GM12891 (cell line): ENCODE measurements at places on chromosomes 5 and 9.

GRCh38 chr5:146440353-146440752, 6.8 kb upstream of the TCERG1 start:
- no peak for DNase-seq

GRCh38 chr5:130135506-130135905, 231.2 kb downstream of the CHSY3 start:
- no peak for DNase-seq

- no peak for DNase-seq
Measured at GRCh38 chr5:174401793-174402192, 322.6 kb upstream of the MSX2 start.

GRCh38 chr9:8331507-8332330, 532.1 kb upstream of the DMAC1 start:
- DNase-seq: no peak

DNA sequence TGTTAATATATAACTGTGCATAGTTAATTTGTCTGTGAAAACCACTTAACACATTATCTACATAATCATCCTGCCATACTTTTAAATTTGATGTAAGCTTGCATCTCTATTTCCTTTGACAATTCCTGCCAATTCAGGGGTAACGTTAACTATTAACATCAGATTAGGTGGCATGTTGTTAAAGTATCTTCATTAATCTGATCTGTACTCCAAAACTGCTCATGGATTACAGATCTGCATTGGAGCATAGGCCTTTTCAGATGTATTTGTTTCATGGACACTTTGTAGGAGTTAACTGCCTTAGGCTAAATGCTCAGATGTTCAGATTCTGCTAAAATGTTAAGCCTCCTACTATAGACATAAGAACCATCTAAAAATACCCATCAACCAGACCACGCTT, 3.1 kb downstream of the RPS6 start:
- no peak for DNase-seq

DNA sequence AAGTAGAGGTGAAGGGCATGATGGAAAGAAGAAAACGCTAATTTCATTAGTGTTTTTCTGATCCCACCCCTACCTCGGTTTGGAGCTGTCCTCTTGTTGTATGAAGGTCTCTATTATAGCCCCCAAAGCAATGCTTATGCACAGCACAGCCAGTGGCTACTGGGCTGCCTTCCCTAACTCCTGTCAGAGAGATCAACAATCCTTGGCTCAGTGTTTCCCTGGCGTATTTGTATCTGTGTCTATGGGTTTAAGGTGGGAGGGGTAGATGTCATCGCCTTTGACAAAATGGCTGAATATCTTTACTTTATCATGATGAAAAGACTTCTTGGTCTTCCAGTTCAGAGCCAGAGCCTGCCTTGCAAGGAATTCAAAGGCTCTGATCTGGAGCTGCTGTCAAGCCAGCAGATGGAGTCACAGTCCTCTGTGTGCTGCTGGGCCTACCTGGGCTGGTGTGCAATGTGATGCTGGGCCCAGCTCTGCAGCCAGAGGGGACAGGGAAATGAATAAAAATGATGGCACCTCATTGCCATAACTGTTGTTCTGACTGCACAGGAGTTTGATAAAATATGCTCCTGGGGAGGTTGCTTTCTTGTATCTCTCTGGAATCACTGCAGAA, 20.1 kb upstream of the HSPA9 start:
- DNase-seq: no peak

DNA sequence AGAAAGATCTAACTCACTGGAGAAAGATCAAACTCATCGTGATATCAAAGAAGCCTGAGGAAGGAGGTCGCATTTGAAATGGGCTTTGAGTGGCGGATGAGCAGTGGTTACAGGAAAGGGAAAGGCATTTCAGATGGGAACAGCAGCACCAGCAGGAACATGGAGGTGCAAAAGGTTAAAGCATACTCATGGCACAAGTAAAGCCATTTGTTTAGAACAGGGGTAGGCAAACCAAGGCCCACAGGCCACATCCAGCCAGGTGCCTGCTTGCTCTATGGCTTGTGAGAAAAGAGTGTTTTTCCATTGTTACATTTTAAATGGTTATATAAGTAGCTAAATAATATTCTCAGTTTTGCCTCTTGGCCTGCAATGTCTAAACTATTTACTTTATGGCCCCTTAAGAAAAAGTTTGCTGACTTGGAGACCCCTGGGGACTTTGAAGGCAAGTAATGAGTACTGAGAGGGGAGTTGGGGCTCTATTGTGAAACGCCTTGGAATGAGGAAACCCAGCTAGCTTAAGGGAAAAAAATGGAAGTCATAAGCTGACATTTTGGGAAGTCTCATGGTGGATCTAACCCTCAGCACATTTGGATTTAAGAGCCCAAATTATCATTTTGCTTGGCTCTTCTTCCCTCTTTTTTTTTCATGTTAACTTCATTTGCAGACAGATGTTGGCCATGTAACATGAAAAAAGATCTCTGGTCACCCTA, 211.1 kb downstream of the NR3C1 start:
- DNase-seq: no peak

- no peak for DNase-seq
Measured at GRCh38 chr5:167180906-167181305, 1110.5 kb upstream of the WWC1 start.

DNA sequence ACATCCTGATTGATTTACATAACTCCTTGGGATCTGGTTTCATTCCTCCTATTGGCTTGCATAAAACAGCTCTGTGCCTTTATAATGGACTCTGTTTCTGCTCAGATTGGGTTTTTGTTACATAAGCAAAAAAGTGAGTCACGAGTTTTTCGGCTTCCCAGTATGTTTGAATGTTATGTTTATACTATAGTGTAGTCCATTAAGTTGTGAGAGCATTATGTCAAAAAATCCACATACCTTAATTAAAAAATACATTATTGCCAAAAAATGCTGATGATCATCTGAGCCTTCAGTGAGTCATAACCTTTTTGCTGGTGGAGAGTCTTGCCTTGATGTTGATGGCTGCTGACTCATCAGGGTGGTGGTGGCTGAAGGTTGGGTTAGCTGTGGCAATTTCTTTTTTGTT, 144.6 kb downstream of the CCDC171 start:
- no peak for DNase-seq

- no peak for DNase-seq
Measured at GRCh38 chr5:50744776-50745175, 78.3 kb downstream of the PARP8 start.

GRCh38 chr9:134694714-134695113, 53.1 kb downstream of the COL5A1 start:
- no peak for DNase-seq

DNA sequence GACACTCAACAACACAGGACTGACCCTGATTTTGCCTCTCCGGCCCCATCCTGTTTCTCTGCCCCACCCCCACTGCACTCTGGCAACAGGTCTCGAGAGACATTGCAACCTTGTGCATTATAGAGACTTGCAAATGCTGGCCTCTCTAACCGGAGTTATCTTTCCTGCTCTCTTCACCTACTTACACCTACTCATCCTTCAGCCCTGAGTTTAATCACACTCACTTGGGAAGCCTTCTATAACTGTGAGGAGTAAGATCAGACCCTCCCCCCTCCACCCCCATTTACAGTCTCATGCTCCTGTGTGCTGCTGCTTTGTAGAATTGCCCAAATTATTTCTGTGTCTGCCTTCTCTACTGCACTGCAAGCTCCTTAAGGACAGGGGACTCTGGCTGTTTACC, 42.8 kb downstream of the WWC1 start:
- DNase-seq: no peak

DNA sequence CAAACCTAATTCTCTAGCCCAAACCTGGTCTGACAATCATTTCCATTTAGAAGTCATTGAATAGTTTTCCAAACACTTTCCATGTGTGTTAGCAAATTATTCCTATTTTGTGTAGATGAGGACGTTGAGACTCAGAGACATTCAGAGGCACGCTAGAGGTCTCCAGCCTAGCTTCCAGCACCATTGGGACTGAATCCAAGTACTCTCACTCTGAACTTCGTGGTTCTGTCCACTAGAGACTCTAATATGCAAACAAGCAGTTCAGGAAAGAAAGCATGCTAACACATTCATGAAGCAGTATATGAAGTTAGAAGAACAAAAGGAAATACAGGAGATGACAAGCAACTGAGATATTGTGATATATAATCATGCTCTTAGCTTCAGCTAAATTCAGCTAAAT, 354.8 kb downstream of the NTRK2 start:
- DNase-seq: no peak

GRCh38 chr9:93017621-93018020, 40.9 kb upstream of the SUSD3 start:
- DNase-seq: no peak

DNA sequence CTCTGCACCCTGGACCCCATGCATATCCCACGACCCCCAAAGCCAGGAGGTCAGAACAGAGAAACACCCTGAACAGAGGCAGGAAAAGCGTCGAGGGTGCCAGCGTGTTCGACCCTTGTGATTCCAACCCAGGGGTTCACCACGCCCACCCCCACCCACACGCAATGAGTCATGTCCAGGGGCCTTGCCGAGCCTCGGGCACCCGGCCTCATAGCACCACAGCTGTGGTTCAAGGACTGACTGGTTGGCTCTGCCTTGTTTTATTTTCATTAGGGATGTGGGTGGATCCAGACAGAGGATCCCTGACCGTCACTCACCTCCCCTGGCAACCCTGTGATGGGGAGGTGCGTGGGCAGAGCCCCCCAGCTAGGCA, 9.5 kb upstream of the QSOX2 start:
- no peak for DNase-seq

DNA sequence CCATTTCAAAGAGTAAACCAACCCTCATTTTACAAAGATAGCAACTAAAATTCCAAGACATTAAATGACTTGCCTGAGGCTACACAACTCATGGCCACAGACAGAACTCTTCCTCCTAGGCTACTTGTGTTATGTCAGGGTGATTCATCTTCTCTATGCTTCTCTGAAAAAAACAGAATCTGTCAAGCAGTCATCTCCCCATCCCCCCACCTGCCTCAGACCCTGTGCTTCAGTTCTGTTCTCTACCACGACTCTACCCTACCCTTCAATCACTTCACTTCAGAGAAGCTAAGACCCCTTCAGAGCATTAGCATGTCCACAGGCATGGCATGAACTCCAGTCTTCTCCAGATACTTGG, 277.7 kb upstream of the PTGER4 start:
- no peak for DNase-seq

DNA sequence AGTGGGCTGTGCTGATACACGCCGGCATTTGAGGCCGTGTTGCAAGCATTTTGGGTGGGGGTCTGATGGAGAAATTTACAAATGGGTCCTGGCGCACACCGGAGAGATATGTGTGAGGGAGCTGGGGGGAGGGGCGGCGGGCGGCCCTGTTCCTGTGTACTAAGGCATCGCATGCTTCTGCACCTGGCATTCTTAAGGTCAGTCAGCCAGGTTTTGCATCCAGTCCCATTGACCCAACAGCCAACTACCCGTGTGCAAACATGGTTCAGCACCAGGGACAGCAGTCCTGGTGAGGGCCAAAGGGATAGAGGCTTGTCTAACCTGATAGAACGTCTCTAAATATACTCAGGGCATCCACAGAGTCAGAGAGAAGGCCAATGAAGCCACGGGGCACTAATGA, 839 bp downstream of the GABRG2 start:
- peak; percentile 1 for DNase-seq

DNA sequence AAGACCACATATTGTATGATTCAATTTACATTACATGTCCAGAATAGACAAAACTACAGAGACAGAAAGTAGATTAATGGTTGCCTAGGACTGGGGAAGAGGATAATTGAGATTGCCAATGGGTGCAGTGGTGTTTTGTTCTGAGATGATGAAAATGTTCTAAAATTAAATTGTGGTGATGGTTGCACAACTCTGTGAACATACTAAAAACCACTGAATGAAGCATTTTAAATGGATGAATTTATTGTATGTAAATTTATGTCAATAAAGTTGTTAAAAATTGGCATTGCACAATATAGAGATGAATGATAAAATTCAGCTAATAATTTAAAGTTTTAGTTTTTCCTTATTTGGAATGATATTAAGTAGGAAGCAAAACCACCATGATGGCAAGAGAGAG, 109.5 kb upstream of the NR4A3 start:
- DNase-seq: no peak

DNA sequence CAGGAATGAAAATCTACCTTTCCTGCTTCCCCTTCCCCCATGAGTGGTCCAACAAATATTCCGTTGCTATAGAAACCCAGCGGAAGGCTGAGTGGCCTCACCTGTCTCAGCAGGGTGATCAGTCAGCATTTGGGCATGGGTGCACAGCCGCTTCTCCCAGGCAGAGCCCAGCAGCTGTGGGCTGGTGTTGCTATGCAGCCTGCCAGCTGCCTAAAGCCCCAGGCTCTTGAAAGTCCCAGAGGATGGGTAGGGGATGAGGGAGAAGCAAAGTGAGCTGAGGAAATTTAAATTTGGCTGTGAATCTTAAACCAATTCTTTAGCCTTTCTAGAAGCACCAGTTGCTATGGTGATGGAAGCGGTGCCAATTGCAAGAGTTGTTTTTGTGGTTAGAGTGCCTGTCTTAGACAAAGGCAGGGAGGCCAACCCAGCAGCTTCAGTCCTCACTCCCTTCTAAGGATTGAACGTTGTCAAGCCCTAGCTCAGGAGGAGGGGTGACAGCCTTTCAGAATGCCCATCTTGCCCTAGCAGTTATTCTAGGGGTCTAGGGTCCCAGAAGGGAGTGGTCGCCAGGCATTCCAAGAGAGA, 151.5 kb upstream of the PITX1 start:
- no peak for DNase-seq

DNA sequence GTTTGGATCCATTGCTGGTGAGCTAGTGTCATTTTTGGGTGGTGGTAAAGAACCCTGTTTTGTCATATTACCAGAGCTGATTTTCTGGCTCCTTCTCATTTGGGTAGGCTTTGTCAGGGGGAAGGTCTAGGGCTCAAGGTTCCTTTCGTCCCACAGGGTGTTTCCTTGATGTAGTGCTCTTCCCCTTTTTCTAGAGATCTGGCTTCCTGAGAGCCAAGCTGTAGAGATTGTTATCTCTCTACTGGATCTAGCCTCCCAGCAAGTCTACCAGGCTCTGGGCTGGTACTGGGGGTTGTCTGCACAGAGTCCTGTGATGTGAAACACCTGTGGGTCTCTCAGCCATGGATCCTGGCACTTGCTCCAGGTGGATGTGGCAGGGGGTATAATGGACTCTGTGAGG, 145.9 kb downstream of the HINT1 start:
- no peak for DNase-seq

- DNase-seq: no peak
Measured at GRCh38 chr5:12934722-12935121, 1009.8 kb downstream of the DNAH5 start.
